ENCODE measurements at places on chromosomes 1 and 21. TPM values are rescaled to one million over a fixed set of nuclear protein-coding genes. Genes with fewer than 3 reads are reported as not detected.

The KLHL20 gene
- 11.4 TPM for total RNA-seq

- no peak for DNase-seq
These were observed 157.0 kb downstream of the PCBP3 start for GRCh38 chr21:45800339-45801080.

The E2F2 gene
- 9.5 TPM for total RNA-seq

The PBX1 gene
- 2.0 TPM for total RNA-seq

DNA sequence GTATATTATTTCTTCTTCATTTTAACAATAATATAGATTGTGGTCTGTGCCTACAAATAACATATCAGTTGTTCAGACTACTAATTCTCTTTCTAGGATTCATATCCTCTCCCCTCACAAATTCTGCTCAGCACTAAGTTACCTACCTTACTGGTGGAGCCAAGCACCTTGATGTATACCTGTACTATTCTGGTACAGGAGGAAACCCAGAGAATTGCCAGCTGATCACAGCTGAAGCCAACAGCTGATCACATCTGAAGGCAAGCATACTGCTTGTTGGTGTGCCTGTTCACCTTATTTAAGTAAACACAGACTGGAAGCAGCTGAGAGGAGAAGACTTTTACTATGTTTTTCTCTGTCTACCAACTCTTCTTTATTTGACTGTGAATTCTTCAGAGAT lies 101.8 kb downstream of the PBX1 start:
- DNase-seq, result no peak

DNA sequence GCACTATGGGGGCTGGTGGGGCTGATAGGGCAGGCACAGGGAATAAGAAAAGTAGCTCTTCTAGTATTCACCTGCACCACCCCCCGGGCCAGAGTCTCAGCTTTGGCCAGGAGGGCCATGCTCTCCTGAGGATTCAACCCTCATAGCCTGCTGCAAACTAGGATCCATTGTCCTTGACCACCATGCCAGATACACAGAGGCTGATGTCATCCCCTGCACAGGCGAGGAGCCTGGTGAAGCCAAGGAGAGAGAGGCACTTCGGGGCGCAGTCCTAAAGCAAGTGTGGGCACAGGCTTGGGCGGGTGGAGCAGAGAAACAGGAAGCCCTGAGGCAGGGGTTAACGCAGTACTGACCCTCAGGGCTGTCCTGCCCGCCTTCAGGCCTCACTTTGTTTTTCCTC lies 29.5 kb downstream of the TMEM53 start:
- DNase-seq, result no peak

GRCh38 chr21:43864313-43864961 lies 586 bp upstream of the AGPAT3 start:
- DNase-seq, result no peak

The TARDBP gene
- total RNA-seq, result 196 TPM

- no peak for DNase-seq
These were observed 487.3 kb downstream of the SIPA1L2 start for GRCh38 chr1:232142403-232143314.

DNA sequence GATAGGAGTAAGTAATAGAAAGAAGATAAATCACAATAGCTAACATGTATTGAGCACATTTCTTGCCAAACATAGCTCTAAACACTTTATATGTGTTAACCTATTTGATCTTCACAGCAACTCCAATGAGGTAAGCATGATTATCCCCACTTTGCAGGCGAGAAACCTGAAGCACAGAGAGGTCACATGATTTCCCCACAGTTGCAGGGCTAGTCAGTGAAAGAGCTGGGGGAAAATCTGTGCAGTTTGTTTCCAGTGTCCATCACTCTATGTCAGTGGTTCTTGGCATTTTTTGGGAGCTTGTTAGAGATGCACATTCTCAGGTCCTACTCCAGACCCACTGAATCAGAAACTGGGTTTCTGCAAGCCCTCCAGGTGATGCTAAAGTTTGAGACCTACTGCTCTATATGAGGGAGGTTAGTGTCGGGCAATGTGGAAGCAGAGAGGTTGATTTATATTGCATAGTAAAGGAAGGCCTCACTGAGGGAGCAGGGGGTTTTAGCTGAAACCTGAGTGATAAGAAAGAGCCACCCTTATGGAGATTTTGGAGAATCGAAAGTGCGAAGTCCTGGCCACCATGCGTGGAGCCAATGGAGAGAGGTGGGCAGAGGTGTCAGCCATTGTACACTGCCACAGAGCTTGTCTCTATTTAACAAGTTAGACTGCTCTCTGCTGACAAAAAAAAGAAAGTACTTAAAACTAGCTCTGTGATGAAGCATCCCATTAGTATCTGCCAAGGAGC lies 20.9 kb downstream of the MCOLN3 start:
- peak; percentile 24 for DNase-seq
